ENCODE measurements at places on chromosomes 4 and X.

GRCh38 chr4:82744284-82744968 lies 54.2 kb downstream of the SCD5 start:
- DNase-seq: no peak

GRCh38 chr4:47525154-47525819 lies 40.2 kb downstream of the ATP10D start:
- DNase-seq: no peak

- no peak for DNase-seq
These were observed 95.2 kb downstream of the MANBA start for GRCh38 chr4:102665527-102665926.

- no peak for DNase-seq
These were observed 228.1 kb downstream of the ARHGAP24 start for GRCh38 chr4:85703096-85703495.

GRCh38 chr4:125725957-125726525 lies 411.3 kb downstream of the FAT4 start:
- DNase-seq: no peak

- no peak for DNase-seq
These were observed 53.8 kb downstream of the CPLX1 start for GRCh38 chr4:772118-772517.

Data from NCI-H2227 treated with DMSO at 0.1 percent for 48 hours (cell line).